ENCODE measurements at places on chromosomes 5 and 9. TPM values are rescaled to one million over a fixed set of nuclear protein-coding genes. Genes with fewer than 3 reads are reported as not detected.

DNA sequence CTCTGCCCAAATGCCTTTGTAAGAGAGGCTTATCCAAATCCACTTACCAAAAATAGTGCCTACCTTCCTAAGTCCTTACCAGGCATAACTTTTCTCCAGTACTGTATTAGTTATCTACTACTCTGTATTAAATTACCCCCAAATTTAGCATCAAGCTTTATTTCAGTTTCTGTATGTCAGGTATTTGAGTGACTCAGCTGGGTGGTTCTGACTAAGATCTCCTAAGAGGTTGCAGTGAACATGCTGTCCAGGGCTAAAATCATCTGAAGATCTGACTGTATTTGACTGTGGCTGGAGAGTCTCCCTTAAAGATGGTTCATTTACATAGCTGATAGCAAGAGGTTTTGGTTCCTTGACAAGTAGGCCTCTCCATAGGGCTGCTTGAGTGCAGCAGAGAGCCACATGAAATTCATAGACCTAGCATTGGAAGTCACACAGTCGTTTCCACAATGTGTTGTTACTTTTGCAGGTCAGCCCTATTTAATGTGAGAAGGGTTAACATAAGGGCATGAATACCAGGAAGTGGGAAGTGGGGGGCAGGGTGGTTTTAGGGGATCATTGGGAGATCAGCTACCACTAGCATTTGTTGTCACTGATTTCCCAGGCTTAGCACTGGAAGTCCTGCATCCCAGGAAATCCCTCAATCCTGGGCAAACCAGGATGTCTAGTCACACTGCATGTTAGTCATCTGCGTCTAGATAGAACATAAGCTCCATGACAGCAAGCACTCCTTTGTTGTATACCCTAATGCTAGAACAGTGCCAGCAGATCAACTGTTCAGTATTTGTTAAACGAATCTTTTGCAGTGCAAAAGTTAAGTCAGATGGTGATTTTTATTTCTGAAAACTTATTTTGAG, 2.0 kb upstream of the ZNF622 start:
- peak; percentile 26 for DNase-seq

Gene CDH18
- total RNA-seq: under 0.01 TPM

GRCh38 chr9:137189297-137190295, 1.1 kb downstream of the SSNA1 start:
- no peak for DNase-seq

- DNase-seq: no peak
Observed at GRCh38 chr9:27586304-27586703, 13.0 kb upstream of the C9orf72 start.

DNA sequence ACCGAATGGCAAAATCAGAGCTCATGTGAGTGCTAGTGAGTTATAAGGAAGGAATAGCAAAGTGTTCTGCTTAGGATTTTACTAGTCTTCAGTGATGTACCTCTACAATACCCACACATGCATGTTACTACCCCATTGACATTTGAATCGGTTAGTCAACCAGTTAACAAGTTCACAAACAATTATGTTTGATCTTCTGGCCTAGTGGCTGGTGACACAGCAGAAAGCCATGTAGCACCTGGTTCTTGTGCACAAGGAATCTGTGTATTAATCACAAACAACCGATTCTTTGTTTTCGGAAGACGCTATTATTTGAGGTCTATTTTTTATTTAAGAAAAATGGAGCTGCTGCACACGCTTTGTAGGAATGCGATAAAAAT, 41.9 kb downstream of the NTRK2 start:
- no peak for DNase-seq

DNA sequence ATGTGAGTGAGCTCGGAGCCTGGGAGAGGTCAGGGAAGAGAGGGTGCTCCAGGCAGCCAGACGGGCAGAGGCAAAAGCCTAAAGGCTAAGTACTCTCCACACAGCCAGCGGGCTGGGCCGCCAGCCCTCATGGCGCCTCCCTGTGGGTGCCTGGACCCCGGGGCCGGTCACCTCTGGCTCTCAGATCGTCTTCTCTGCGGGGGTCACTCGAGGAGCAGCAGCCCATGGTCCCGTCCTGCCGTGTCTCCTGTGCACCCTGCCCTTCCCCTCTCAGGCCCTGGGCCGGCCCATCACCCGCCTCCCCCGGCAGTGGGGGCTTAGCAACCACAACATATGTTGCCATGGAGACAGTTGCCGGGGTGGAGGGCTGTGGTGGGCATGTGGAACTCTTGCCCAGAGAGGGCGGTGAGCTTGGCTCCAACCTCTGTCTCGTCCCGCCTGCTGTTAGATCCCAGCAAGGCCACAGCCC, 4.2 kb downstream of the AK1 start:
- no peak for DNase-seq

Gene TNFSF8
- total RNA-seq: not detected

GRCh38 chr5:1793966-1794900, 5.4 kb downstream of the MRPL36 start:
- peak; percentile 4 for DNase-seq

Gene ACTL7A
- not detected for total RNA-seq

DNA sequence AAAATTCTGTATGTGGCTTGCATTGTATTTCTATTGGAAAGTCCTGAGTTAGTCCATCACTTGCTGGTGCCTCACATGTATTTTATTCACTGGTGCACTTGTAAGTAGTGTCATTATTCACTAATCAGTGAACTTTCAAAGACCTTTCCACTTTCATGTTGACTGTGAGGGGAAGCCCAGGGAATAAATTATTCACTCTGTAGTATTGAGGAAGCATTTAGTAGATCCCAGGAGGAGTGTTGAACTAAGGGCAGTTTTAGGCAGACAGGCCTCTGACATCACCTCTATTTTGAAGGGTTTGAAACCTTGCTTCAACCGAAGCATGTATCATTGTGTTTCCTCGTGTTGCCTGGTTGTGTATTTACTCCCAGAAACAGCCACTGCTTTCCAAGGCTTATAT, 705.4 kb upstream of the RIOK2 start:
- DNase-seq: no peak

Gene DOK3
- 4.4 TPM for total RNA-seq

GRCh38 chr9:127201071-127201541, 63.5 kb upstream of the GARNL3 start:
- no peak for DNase-seq

Gene CDKN2B-AS1
- total RNA-seq: 0.76 TPM

Gene UGT3A1
- total RNA-seq: not detected

Gene PHF24
- under 0.01 TPM for total RNA-seq

- DNase-seq: no peak
Observed at GRCh38 chr5:126359884-126360283, 63.3 kb upstream of the GRAMD2B start.

- no peak for DNase-seq
Observed at GRCh38 chr9:113886026-113886369, 9.9 kb downstream of the ZNF618 start.

Gene NDUFAF2
- 16.6 TPM for total RNA-seq

Gene DND1
- total RNA-seq: 0.13 TPM

GRCh38 chr9:74570879-74571512, 73.9 kb downstream of the RORB start:
- DNase-seq: peak; percentile 10

- DNase-seq: no peak
Observed at GRCh38 chr9:123394291-123395235, 38.6 kb downstream of the CRB2 start.

Gene TXNDC8
- not detected for total RNA-seq

DNA sequence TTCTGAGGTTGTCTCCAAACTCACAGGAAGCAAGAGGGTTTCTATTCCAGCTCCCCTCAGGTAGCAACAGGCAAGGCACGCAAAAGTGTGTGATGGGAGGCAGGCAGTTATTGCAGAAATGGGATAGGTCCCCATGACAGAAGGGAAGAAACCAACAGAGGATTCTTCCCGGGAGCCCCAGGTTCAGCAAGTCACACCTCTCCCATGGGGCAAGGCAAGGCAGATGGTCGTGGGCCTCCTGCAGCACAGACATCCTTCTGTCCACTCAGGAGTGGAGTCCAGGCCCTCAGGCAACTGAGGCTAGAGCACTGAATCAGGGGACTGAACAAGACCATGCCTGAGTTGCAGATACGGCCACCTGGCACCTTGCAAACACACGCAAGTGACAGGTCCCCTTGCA, 424.9 kb upstream of the IRX4 start:
- no peak for DNase-seq

Gene KCNV2
- total RNA-seq: not detected

Gene GNE
- total RNA-seq: 11.5 TPM

DNA sequence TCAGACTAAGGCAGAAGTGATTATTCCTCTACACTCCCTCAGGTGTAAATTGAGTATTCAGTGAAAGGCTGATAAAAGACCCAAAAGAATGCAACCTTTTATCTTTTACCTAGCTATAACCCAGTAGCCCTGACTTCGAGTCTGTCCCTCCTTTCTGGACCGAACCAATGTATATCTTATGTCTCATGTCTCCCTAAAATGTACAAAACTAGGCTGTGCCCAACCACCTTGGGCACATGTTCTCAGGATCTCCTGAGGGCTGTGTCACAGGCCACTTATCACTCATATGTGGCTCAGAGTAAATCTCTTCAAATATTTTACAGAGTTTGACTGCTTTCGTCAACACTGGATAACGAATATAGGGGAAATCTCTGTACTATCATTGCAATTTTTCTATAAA, 12.7 kb downstream of the FBXL17 start:
- DNase-seq: no peak

GRCh38 chr5:1062761-1063568, 48.9 kb downstream of the SLC12A7 start:
- DNase-seq: no peak

- no peak for DNase-seq
Observed at GRCh38 chr9:136484153-136485048, 1.6 kb upstream of the SEC16A start.

GRCh38 chr5:156327296-156327695, 332 bp downstream of the SGCD start:
- DNase-seq: no peak

DNA sequence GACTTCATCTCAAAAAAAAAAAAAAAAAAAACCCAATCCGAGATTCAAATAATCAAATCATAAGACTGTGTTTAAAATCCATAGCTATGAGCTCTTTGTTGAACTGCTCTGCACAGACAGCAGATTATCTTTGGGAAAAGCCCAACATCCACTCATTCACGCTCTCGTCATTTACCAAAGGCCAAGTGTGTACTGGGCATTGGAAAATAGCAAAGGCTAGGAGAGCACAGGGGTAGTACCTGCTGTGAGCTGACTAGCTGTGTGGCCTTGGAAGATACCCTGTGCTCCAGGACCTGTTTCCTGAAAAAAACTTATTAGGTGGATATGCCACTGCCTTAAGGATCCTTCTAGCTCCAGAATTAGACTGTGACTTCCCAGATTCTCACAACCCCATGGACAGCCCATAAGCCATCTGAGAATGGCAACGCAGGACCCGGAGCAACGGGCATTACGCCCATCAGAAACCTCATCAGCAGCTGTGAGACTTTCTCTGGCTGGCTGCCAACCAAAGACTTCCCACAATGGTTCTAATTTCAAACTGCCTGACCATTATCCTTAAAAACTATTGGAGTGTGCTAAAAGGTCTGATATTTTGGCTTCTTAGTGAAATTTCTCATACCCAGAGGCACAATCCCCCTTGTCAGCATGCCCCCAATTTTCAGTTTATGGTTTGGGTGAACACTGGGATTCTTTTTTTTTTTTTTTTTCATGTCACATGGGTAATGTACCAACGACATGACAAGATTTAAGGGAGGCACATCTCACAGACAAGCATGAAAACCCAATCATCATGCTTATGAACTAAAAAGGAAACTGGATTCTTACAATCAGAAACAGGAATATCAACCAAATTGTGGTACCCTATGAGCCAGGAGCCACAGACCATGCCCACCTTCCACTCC, 16.8 kb downstream of the SERINC5 start:
- DNase-seq: peak; percentile 36

Gene SLC25A2
- total RNA-seq: under 0.01 TPM

- no peak for DNase-seq
Observed at GRCh38 chr9:94166976-94167346, 82.7 kb downstream of the PTPDC1 start.

DNA sequence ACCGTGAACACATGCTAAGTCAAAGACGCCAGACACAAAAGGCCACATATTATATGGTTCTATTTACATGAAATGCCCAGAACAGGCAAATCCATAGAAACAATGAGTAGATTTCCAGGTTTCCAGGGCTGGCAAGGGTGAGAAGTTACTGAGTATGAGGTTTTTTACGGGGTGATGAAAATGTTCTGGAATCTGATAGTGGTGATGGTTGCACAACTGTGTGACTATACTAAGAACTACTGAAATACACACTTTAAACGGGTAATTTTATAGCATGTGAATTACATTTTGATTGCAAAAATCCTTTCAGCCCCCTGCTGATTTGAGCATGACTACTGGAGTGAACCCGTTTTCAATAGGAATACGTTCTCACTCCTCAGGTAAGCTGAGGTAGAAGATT, 46.7 kb upstream of the TBC1D9B start:
- no peak for DNase-seq

DNA sequence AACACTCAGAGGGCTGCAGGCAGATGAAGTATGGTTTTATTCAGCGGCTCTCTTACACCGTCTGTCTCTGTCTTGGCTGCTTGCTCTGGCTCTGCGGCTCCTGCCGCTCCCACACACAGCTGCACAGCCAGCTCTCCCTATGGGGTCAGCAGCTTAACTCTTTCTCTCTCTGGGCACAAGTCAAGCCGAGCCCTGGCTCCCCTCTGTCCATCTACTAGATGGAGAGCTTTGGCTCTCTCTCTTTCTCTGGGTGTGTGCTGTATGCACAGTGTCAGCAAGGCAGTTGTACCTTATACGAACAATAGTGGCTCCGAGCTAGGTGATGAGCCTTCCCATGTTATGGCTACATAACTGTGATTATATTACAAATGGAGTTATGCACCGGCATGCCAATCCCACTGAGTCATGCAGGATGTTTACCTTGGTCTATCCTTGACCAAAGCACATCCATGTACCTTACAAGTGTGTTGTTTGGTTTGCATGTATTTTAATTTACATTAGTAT, 19.3 kb upstream of the PPP2CA start:
- DNase-seq: peak; percentile 41

Gene ADAMTS19
- total RNA-seq: not detected

DNA sequence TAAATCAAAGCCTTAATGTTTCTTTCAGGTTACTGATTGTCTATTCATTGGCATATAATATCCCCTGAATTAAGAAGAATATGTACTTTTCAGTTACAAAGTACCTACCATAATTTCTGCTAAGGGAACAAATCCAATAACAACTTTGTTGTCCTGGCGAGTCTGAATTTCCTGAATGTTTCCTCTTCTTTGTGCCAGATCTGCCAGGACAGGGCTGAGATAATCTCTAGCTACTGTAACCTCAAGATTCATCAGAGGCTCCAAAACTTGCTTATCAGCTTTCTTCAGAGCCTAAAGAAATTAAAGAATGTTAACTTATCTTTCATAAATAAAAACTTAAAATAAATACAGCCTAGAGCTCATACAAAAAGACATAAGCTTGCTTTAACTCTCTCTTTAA, 37.2 kb downstream of the HEXB start:
- peak; percentile 52 for DNase-seq

Gene SPATA31E1
- total RNA-seq: not detected

Gene PFN3
- not detected for total RNA-seq

GRCh38 chr5:120582635-120583034, 118.5 kb downstream of the PRR16 start:
- DNase-seq: no peak

- no peak for DNase-seq
Observed at GRCh38 chr9:15295761-15296405, 11.1 kb downstream of the TTC39B start.

- no peak for DNase-seq
Observed at GRCh38 chr9:96441798-96442445, 8.0 kb upstream of the HABP4 start.

Gene P4HA2
- 29.8 TPM for total RNA-seq
